Bone marrow (tissue), 2 donors: ENCODE measurements at places on chromosomes 13 and 19.

- no peak for DNase-seq
These were observed 8.1 kb downstream of the RPS9 start for GRCh38 chr19:54208784-54209057.

DNA sequence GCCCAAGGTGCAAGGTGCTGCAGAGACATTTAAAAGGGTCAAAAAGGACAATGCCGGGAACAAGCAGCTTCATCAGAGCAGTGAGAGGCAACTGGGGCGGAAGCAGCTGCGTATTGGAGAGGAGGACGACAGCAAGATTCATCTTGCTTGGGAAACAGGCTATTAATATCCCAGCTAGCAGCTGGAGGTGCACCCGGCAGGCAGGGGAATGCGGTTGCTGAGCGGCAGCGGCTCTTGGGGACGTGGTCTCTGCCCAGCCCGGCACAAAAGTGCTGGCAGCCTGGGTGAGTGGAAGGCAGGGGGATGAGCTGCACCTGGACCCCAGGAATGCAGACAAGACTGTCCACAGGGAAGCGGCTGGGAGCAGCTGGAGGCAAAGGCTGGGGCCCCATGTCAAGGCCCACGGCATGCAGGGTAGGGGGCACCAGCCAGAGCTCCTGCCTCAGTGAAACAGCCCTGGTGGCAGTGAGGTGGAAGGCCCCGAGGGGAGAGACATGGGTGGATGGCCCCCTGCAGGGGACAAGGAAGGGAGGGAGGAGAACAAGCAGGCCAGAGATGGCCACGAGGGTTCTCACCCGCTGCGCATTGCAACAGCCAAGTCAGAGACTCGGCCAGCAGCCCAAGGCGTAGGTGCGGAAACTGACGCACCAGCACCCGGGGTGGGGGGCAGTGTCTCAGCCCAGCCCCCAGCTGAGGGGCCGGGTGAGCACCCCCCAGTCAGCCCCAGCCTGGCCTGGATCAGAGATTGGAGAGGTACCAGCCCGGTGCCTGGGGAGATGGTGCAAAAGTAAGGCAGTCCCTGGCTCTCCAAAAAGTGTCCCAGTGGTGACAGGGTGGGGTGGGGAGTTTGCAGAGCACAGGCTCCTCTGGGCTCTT is 34.4 kb downstream of the PEPD start:
- no peak for DNase-seq

- DNase-seq, result no peak
These were observed 7.1 kb upstream of the S1PR2 start for GRCh38 chr19:10238172-10238783.

DNA sequence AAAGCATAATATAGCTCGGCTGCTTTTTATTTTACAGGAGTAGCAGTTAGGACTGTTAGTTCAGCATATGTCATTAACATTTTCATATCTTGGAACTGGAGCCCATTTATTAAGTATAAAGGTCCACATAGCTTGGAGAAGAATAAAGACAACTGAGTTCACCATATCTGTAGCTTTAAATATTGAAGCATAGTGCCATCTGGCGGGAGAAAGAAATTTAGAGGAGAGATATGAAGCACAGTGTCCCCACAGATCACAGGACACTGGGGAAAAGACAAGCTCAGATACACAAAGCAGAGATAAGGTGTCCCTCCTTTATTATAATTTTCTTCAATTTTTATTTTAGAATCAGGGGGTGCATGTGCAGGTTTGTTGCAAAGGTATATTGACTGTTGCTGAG is 104.7 kb upstream of the FREM2 start:
- DNase-seq, result no peak

DNA sequence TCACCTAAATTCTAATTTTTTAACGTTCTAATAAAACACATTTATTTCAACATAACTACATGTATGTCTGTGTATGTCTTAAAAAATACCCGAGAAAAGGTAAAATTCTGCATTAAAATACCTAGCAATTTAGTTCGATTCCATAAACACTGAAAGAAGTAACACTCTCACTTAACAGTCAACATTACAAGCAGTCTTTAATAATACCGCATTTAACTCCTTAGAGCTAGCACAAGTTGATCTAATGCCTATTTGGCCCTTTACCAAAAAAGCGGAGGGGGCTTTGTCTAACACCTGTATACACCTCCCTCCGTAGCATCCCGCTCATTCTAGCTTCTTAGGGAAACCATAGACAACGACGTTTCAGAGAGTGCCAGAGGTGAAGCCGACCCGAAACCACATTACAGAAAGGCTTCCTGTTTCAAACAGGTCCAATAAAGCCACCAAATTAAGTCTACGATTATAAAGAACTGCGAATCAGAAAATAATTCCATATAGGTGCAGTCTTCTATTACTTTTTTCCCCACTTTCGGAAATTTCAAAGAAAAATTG is 1.2 kb downstream of the SPART start:
- DNase-seq, result no peak

- DNase-seq, result no peak
These were observed 12.2 kb upstream of the CCDC97 start for GRCh38 chr19:41297628-41298347.

DNA sequence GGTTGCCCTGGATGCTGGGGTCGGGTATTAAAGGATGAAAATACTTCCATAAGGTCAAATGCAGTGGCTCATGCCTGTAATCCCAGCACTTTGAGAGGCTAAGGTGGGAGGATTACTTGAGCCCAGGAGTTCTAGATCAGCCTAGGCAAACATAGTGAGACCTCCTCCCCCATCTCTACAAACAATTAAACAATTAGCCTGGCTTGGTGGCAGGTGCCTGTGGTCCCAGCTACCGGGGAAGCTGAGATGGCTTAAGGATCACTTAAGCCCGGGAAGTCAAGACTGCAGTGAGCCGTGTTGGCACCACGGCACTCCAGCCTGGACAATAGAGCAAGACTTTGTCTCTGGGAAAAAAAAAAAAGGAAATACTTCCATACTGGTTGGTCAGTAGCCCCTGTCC is 1.5 kb downstream of the KLK11 start:
- no peak for DNase-seq
